ENCODE measurements at places on chromosomes 2 and 18.

GRCh38 chr2:188889187-188889586, 85.0 kb upstream of the COL3A1 start:
- DNase-seq, result no peak

- no peak for DNase-seq
Observed at GRCh38 chr18:53380063-53380639, 844.3 kb downstream of the MBD2 start.

GRCh38 chr2:174563530-174564282, 33.9 kb downstream of the WIPF1 start:
- no peak for DNase-seq

DNA sequence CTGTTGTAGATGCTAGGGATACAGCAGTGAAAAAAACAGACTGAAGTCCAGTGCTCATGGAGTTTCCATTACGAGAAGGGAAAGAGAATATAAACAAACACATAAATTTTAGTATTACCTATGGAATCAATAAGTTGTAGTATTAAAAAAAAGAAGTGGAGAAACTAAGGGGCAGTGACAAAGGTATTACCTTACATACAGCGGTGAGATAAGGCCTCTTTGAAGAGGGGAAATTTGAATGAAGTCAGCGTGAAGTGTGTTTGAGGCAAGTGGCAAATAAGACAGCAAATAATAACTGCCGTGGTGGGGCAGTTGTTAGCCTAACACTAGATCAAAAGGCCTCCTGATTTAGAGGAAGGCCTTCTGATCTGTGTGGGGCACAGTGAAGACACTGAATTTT, 57.9 kb downstream of the TLK1 start:
- DNase-seq, result no peak

DNA sequence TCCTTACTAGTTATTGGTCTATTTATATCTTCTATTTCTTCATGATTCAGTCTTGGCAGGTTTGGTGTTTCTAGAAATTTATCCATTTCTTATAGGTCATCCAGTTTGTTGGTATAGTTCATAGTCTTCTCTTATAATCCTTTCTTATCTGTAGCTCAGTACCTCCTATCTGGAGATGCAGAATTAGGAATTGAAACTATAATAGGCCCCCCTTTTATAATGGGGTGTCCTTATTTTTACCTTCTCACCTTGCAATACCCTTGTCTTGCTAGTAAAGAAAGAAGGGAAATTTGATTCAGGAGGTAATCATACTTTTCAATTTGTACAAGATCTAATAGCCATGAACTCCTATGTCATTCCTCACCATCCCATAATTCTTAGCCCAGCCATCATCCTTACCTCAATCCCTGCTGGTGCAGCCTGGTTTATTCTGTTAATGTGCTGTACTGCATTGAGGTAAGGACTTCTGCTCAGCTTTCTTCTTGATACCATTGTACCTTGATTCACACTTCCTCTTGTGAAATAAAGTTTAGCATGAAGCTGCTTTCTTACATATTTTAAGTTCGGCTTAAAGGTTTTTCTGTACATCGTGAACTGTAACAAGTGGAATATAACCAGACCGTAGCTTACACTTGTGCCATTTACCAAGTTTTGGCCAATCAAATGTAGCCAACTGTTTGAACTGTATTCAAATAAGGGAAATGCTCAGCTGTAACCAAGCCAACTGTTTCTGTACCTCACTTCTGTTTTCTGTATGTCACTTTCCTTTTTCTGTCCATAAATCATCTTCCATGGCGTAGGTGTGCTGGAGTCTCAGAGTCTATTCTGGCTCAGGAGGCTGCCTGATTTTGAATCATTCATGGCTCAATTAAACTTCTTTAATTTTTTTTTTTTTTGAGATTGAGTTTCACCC, 40.1 kb upstream of the PTH2R start:
- no peak for DNase-seq

- no peak for DNase-seq
Observed at GRCh38 chr2:102282678-102283091, 28.7 kb upstream of the IL1RL1 start.

DNA sequence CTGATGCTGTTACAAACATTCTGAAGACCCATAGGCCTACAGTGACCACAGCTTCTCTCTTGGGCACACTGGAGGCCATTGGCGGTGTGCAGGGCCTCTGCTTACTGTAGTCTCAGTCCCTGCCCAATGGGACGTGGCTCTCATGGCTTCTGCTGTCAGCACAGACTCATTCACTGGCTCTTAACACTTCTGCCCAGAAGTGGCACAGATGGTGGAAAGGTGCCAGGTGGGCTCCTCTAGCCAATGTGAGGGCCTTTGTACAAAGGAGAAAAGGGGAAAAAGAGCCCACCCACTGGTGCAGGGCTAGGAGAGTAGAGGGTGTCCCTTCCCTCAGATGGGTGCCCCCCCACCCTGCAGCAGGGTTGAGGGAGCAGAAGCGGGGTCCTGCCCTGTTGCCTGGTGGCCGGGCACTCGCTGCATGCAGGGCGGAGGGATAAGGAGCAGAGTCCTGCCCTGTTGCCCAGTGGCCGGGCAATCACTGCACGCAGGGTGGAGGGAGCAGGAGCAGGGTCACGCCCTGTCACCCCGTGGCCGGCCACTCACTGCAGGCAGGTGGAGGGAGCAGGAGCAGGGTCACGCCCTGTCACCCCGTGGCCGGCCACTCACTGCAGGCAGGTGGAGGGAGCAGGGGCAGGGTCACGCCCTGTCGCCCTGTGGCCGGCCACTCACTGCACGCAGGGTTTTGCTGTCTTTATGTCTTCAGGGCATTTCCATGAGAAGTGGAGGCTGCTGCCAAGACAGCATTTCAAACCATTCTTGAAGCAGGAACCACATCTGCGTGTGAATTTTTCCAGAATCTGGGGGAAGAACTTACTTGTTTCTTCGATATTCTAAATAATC, 20.0 kb downstream of the LRRFIP1 start:
- peak; percentile 43 for DNase-seq

- DNase-seq, result no peak
Observed at GRCh38 chr18:73594749-73595148, 552.9 kb downstream of the FBXO15 start.

GRCh38 chr2:68971591-68972231, 2.7 kb upstream of the GKN1 start:
- no peak for DNase-seq
